ENCODE measurements at places on chromosomes 16 and 17.

DNA sequence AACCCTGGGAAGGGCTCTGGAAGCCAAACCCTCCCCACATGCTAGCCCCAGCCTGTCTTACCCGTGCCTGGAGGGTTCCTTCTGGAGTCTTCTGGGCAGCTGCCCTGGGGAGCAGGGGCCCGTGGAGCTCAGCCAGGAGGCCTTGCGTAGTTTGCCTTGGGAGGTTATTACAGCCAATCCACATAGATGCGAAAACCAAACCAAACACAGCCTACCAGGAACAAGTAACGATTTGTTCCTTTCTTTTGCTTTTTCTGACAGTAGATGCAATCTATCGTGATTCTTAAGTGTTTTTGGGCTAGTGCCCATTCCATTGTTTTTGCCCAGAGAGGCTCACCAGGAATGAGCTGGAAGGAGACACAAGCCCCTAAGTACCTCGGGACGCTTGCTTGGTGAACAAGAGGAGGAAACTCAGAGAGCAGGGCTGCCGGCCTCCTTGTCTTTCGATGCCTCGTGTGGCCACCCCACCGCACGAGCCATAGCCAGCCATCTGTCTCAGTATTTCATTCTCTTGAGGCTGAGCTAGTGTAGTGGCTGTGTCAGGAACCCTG lies 102.7 kb upstream of the NOL11 start:
- DNase-seq, result no peak

- peak; percentile 29 for DNase-seq
These were observed 22.7 kb downstream of the BCO1 start for GRCh38 chr16:81261049-81261648.

DNA sequence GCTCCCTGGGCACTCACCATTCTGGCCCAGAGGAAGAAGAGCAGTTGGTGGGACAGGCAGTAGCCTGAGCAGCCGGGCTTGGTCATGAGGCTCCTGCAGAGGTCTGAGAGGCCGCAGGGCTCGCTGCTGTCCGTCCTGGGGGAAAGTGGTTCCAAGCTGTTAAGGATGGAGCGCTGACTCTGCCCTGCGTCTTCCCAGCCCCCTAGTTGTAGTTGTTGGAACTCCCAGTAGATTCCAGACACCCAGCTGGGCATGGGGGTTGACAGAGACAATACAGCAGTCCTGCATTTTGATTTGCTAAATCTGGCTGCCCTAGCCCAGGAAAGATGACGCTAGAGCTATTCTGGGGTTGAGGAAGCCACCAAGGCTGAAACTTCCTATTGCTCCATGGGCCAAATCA lies 7.3 kb downstream of the C16orf89 start:
- no peak for DNase-seq

GRCh38 chr16:87033541-87034300 lies 283.5 kb downstream of the C16orf95 start:
- no peak for DNase-seq

- DNase-seq, result no peak
These were observed 21.7 kb upstream of the ACSF3 start for GRCh38 chr16:89071686-89072547.

GRCh38 chr16:1862394-1862793 lies 9.6 kb downstream of the MEIOB start:
- no peak for DNase-seq

DNA sequence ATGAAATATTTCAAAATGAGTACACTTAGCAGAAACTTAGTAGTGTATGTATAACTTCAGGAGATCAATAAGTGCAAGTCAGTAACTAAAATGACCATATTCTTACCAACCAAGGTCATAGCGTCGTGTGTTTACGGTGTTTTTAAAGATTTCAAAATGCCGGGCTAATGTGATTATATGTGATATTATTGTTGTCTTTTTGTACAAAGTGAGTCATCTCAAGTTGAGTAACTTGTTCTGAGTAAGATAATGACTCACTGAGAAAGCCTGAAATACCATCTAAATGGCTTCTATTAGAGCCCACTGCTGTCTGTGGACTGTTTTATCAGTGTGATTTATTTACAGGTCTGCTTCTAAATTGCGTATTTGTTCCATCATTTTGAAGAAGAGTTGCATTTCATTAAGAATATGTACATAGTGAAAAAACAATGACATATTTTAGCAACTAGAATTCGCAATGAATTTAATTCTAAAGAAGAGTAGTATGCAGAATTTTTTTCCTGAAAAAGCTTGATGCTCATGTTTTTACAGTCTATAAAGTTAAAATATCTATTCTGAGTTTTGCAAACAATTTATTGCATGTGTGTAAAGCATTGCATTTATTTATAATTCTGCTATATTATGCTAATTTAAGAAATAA lies 12.7 kb downstream of the KRT12 start:
- DNase-seq, result no peak

DNA sequence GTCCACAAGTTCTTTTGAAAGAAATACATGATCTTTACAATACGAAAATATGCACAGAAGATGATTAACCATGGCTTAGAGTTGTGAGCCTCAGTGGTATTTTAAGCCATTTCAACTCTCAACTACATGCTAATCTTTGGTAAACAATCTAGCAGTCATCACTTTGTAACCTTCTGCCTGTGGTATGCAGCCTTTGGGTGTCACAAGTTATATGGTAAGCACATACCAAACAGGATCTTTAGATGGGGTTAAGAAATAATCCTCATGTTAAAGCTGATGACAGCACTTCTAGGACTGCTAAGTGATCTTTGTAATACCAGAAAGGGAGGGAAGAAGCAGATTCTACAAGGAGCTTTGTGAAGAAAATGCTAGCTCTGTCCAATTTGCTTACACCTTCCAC lies 74.3 kb downstream of the CA4 start:
- DNase-seq, result no peak

- DNase-seq, result no peak
These were observed 44.9 kb upstream of the CACNG5 start for GRCh38 chr17:66789961-66790437.

DNA sequence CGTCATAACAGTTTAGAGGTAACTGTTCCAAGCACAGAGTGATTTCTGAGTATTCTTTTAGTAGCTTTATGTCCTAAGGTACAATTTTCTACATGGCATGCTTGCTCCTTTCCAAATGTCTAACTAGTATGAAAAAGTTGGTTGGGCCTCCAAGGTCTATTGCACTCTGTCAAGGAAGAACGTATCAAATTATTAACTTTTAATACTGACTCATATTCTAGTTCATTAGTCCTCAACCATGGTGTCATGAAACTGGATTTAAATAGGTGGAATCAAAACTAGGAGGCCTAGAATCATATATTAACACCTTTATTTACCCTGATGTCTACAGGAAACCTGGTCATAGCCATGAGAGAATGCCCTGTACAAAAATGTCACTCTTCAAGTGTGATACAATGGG lies 61.4 kb downstream of the STH start:
- no peak for DNase-seq

DNA sequence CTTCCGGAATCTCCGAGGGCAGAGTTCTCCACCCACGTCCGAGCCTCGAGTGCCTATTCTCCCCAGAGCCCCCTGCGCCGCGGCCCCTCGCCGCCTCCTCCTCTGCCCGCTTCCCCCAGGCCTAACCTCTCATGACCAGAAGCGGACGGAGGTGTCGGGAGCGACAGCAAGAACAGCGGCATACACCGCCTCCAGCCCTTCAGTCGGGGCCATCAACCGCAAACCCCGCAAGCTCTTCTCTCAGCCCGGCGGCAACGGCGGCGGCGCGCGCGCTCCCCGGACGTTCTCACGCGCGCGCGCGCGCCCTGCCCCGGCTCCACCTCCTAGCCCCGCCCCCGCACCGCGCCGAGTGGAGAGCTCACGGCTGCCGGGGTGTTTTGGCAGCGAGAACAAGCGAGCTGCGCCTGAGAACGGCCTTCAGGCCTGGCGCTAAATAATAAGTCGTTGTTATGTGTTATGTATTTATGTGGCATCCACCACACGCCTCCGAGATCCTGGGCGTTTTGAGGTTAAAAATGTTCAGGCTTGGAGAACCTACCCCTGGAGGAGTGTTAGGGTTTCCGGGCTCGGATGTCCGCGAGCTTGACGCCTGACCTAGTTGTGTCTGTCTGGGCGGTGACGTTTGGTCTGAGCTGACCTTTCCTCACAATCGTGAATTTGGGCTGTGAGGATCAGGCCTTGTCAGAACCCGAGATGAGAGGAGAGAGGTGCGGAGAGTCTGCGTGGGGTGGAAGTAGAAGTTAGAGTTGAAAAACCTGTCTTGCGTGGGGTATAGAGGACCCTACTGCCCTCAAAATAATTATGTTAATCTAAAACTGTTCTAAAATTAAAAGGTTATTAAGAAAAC lies at the start of gene RNFT1:
TSS of gene RNFT1 (minus strand) at position 259 of the 847 bp plus-strand sequence. CDS start at position 182, 77 bp downstream.
- DNase-seq, result peak; percentile 89

DNA sequence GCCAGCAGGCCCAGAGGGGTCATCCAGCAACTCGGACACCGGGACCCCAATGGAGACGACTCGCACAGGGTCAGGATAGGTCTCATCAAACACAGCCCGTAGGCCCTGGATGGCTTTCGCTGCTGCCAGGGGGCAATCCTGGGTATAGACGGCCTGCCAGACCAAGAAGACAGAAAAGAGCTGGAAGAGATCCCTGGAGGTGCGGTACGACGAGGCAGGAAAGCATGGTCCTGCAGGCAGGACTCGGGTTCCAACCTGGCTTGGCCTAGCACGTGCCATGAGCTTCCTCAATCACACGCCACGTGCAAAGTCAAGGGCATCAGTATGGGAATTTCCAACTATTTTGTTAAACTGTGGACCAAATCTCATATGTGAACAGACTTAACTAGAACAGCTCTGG lies 6.3 kb upstream of the EXOSC6 start:
- no peak for DNase-seq

- no peak for DNase-seq
These were observed 104.5 kb downstream of the NLK start for GRCh38 chr17:28147017-28147416.

- no peak for DNase-seq
These were observed 19.0 kb upstream of the WFDC1 start for GRCh38 chr16:84275585-84276151.

DNA sequence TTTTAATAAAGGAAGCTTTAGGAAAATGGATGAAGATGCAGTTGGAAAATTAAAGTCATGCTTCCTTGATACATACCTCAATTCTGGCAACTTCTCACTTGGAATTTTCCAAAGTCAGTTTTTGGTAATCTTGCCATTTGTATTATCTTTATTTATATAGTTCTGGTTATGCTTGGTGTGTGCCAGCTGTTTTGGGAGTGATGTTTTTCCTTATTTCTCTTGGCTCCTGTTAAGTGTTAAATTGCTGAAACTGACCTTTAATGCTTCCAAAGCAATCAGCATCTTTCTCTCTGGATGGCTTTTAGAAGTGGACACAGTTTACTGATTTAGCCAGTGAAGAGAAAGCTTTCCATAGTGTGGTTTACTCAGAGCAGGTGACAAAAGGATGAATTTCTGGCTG lies 70.1 kb upstream of the HAS3 start:
- DNase-seq, result no peak

DNA sequence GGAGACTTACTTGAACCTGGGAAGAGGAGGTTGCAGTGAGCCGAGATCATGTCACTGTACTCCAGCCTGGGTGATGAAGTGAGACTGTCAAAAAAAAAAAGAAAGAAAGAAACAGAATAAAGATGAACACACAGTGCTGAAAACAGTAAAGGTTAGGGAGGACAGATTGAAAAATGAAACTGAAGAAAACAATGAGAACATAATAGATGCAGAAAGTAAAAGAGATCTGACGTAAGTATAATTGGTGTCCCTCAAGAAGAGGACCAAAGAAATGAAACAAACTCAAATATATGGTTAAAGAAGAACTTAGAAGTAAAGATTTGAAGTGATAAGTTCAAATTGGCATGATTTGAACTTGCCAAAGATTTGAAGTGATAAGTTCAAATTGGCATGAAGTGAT lies 7.1 kb downstream of the DCAF7 start:
- DNase-seq, result no peak

- no peak for DNase-seq
These were observed 222.9 kb downstream of the PRKCA start for GRCh38 chr17:66525338-66525737.

DNA sequence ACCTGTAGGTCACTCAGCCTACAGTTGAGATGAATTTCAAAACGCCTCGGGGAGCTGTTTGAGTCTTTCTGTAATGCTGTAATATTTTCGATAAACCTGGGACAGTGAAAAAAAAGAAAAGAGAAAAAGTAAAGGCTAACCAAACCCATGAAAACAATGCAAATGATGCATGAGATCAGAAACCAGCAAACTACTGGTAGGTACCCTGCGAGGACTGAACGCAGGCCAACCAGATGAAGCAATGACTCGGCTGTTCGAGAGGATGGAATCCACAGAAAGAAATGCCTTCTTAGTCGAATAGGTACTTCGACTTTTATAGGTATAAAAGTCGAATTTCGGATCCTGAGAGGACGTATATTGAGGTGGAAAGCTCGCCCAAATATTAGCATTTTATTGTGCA lies 509 bp upstream of the ATAD5 start:
- no peak for DNase-seq

GRCh38 chr17:45236282-45236606 lies 14.6 kb downstream of the FMNL1 start:
- no peak for DNase-seq

GRCh38 chr17:38873640-38874380 lies 4.0 kb downstream of the LASP1 start:
- DNase-seq, result no peak

GRCh38 chr16:25311950-25312349 lies 54.3 kb upstream of the ZKSCAN2 start:
- DNase-seq, result no peak

DNA sequence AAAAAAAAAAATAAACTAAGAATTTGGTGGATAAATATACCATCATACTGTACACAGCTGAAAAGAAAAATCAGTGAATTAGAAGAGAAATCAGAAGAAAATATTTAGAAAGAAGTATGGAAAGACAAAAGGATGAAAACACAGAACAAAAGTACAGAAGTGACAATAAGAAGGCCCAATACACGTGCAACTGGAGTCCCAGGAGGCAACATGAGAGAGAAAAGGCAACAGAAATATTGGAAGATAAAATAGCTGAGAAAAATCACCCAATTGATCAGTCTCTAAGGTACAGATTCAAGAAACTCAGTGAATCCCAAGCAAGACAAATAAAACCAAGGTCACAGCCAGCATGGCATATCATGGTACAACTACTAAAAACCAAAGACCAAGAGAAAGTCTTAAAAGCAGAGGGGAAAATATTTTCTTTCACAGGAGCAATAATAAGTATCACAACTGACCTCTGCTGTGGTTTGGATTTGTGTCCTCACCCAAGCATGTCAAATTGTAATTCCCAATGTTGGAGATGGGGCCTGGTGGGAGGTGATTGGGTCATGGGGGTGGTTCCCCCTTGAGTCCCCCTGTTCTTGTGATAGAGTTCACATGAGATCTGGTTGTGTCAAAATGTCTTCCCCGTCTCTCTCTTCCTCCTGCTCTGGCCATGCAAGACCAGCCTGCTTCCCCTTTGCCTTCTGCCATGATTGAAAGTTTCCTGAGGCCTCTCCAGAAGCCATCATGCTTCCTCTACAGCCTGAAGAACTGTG lies 20.2 kb upstream of the ENGASE start:
- no peak for DNase-seq

GRCh38 chr17:45345246-45345553 lies 28.4 kb upstream of the MAP3K14 start:
- DNase-seq, result no peak

DNA sequence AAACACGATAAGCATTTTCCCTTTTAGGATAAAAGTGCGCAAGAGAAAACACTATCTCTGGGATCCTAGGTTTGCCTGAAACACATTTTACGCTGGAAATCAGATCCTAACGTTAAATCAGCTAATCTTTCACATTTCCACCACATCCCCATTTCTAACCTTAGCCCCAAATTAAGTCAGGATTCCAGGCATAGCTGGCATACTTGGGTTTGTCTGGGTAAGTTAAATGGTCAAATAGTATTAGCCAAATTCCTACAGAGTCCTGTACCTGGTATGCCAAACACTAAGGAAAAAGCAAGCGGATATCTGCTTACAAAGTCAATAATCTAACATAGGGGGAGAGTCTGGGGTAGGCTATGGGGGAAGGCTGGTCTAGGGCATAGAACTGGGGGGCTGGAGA lies 557.4 kb upstream of the ZFHX3 start:
- DNase-seq, result no peak
